NCI-H1048 (cell line): ENCODE measurements at places on chromosomes 1 and 21.
A peak's percentile ranks its signal among the peaks of the same experiment; 100 is the strongest.

DNA sequence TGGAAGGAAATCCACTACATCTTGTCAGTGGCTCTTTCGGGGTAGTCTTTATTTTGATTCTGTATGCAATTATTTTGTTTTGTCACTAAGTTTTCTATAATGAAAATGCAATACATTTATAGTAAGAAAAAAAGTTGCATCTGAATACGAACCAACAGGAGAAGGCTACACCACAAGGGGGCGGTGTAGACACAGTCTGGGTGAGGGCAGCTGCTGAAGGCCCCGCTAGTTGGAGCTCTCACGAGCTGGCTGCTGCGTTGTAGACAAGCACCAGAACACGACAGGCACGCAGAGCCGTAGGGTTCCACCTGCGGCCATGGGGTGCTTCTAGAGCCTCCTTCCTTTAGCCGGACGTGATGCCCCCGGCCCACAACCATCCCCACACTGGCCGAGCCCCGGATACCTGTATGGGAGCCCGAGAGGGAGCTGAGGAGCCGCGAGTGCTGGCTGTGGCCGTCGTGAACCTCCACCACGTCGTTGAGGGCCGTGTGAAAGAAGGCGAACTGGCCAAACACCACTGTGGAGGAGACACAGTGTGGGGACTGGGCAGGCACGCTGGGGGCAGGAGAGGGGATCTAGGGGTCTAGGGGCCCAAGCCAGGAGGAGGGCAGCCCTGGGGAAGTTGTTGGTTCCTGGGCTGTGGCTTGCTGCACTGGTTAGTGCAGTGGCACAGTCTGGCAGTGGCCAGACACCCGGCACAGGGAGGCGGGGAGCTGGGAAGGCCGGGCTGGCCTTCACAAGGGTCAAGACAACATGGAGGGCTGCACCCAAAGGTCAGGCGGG lies 160.8 kb downstream of the ZSCAN20 start:
- peak; percentile 81 for DNase-seq

DNA sequence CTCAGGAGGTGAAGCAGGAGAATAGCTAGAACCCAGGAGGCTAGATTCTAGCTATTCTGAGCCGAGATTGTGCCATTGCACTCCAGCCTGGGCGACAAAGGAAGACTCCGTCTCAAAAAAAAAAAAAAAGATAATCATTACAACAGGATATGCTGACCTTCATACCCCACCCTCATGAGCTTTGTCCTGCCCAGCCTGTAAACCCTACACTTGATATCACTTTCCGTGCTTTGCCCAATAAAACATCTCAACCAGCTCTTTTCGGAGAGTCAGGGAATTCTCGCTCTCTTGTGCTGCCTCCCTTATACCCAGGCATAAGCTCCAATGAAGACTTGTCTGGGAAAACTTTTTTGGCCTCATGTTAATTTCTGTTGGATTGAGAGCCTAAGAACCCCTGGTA lies 1.5 kb upstream of the TRNAU1AP start:
- no peak for DNase-seq

GRCh38 chr1:104933846-104934245 lies 1184.1 kb downstream of the AMY1C start:
- no peak for DNase-seq

GRCh38 chr21:34857122-34857713 lies 188.4 kb downstream of the CLIC6 start:
- DNase-seq, result no peak

DNA sequence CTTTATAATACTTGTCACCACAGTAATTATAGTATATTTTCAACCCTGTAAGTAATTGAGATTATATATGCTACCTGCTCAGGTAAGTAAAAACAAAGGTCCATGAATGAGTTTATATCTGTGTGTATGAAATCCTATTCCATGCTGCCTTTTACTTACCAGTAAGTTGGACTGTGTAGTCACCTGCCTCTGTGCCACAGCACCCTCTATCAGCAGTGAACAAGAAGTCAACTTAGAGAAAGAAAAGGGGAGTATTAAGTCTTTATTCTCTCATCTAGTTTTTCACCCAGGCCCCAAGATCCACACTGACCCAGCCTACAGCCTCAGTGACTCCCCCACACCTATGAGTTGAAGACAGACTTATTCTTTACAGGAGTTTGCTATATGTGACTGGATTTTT lies 36.9 kb upstream of the IFI16 start:
- no peak for DNase-seq

GRCh38 chr1:10085076-10085475 lies 52.3 kb downstream of the UBE4B start:
- no peak for DNase-seq

DNA sequence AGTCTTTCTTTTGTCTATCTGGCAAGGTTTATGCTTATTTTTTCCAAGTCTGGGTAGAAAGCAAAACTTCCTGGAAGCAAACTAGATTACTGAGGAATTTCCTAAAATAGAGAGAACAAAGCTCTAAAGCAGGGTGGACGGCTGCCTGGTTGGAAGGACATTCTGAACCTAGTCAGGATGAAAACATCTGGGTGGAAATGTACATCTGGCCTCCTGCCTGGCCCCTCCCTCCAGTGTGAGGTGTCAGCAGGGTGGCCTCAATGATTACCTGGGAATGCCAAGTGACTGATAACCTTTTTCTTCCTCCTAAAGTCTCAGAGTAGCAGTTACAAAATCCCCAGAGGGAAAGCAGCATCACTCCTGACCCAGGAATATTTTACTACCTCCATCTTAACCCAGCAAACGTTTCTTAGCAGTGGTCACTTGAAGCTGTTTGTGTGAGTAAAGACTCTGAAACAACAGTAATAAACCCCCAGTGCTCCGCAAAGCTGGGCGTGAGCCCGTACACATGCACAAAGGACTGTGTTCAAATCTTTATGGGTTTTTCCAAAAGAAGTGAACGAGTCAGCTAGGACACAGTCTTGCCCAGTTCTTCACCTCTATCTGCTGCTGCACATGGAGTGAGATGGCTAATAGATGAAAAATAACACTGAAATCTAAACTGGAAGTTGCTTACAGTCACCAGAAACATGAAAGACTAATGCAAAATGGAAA lies 18.9 kb downstream of the ANGPTL7 start:
- no peak for DNase-seq

GRCh38 chr1:7491109-7491817 lies 279.8 kb upstream of the VAMP3 start:
- DNase-seq, result no peak

GRCh38 chr1:244662599-244662998 lies 9.7 kb downstream of the DESI2 start:
- DNase-seq, result no peak

DNA sequence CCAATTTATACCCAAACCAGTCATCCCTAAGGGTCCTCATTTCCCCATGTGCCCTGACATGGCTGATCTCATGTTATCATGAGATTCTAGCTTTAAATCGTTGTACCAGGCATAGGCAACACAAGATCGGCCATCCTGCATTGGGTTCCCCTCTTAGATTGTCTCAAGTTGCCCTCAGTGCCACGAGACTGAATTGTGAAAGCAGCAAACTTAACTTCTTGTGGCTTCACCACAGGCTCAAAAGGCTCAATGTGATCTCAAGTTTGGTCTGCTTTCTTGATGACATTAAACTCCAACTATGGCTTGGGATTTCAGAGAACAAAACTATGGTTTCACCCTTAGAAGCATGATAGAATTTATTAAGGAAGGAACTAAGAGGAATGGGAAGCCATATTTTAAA lies 168.5 kb upstream of the SYT6 start:
- DNase-seq, result no peak

DNA sequence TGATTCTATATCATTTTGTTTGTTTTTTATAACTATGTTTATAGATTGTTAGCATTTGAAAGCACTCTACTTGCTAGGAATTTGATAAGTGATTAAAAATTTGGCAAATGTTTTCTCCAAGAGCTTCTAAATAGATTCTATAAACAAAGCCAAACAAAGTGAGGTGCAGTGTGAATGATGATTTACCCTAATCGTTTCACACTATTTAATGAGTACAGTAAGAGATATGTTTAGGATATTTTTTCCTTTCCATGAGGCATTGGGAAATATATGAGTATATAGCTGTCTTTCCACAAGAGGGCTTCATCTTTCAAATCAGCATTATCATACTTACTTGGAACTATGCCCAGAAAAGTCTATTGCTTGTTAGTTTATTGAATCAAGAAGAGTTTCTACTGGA lies 277.0 kb upstream of the BRINP3 start:
- DNase-seq, result peak; percentile 62

DNA sequence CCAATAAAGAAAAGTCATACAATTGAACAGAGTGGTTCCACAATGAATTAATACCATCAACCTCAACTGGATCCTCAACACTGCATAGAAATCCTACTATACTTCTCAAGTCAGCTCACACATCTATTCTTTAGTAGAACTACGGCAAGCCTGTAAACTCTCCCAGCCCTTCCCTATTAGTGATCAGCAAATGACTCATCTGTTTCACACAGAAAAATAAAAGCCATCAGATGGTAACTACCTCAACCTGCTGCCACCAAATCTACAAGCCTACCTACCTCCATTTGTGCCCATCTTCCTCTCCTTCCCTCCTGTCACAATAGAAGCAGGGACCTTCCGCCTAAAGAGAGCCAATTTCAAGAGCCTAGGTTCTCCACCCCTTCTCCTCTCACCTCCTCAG lies 63.6 kb downstream of the DMAP1 start:
- no peak for DNase-seq

DNA sequence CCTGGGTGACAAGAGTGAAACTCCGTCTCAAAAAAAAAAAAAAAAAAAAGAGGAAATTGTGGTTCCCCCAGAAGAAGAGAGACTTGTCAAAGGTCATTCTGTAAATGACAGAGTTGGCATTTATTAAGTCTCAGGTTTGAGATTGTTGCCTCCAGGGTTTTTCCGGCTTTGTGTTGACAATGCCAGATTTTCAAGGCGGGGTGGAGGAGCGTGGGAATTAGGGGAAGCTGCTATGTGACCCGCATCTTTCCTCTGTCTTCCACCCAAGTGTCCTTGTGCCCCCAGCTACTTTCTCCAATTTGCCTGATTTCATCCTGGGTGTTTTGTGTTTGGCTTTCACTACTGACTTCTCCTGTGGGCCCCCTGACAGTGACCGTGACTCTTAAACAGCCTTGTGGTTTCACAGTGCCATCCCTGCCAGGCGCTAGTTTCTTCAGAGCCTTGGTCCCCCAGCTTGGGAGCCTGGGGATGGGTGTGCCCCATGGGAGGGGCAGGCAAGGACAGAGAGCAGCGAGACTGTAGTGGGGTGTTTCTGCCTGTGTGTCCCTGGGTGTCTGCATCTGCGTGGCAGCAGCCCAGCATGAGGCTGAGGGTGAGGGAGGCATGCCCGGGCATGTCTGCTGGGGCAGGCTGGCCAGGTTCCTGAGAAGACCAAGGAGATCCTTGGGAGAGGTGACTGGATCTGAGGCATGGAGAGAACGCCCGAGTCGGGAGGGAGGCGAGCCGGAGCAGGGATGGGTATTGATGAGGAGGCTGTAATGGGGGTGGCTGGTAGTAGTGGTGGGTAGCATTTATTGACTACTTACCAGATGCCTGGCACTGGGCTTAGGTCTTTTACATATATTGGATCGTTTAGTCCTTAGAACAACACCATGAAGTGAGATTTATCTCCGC lies 46.3 kb downstream of the IER5 start:
- DNase-seq, result no peak

GRCh38 chr1:240343966-240344365 lies 252.3 kb downstream of the FMN2 start:
- no peak for DNase-seq

GRCh38 chr1:10720635-10721034 lies 75.8 kb downstream of the CASZ1 start:
- DNase-seq, result no peak

GRCh38 chr1:22225858-22226589 lies 83.1 kb upstream of the WNT4 start:
- no peak for DNase-seq

DNA sequence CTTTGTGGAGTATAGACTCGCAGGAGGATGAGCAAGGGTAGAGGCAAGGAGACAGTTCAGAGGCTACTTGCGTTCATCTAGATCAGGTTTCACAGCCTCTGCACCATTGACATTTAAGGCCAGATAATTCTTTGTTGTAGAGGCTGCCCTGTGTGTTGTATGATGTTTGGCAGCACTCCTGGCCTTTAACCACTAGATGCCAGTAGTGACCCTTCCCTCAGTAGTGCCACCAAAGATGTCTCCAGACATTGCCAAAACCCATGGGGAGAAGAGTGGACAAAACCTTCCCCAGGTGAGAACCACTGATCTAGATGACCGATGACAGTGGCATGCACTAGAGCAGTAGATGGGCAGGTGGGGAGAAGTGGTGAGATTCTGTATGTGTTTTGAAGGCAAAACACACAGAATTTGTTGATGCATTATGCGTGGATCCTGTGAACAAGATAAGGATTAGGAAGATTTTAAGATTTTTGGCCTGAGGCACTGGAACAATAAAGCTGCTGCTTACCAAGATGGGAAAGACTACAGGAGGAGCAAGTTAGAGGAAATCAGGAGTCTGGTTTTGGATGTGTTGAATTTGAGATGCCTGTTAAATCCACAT lies 9.9 kb upstream of the COG2 start:
- no peak for DNase-seq

DNA sequence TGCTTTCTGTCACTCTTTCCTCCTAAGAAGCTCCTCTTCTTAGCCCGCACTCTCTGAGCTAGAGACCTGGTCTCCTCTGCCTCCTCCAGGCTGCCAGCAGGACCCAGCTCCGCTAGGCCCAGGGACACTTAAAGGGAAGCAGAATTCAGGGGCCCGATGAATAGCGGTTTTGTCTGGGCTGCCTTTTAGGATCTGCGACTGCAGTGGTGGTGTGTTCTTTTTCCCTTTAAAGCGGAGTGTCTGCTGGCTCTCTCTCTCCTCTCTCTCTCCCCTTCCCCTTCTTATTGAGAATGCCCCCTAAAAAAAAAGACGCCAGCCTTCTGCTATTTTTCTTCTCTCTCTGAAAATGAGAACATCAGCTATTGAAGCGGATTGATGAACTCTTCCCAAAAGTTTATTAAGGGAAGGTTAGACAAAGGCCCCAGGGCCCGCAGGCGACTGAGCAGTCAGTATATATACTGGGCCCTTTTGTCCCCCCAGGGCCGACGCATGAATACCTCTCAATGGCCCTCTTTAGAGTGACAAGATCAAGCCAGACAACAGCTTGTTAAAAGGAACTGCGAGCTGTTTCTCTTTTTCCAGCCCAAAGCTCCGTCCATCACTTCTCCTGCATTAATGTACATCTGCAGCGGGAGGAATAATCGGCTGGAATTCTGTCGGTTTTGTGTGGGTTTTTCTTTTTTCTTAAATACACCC lies 27.0 kb downstream of the PAX7 start:
- no peak for DNase-seq

DNA sequence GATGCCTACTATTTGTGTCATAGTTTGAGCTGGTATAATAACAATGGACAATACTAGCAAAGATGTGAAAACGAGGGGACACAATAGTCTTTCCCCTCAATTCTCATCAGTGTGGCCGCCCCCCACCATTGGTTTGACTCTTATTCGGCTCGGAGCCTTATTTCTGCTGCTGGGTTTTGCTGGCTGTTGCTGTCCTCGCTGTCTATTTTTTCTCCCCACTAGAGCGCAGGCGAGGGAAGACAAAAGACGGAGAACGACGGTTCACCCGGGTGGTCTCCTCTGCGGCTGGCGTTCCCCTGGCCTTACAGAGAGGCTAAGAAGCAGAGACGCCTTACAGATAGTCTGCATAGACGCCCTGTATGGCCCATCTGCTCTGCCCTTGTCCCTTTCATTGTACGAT lies 19.4 kb downstream of the CLIC6 start:
- DNase-seq, result no peak

GRCh38 chr1:228364068-228364705 lies 42.4 kb downstream of the TRIM11 start:
- no peak for DNase-seq

- DNase-seq, result no peak
Measured at GRCh38 chr1:119859647-119860046, 36.7 kb downstream of the ADAM30 start.

GRCh38 chr1:50700621-50701020 lies 259.4 kb downstream of the FAF1 start:
- no peak for DNase-seq

GRCh38 chr1:208615371-208615770 lies 371.2 kb upstream of the PLXNA2 start:
- no peak for DNase-seq
